NCI-H510A treated with DMSO at 0.1 percent for 48 hours (cell line): ENCODE measurements at places on chromosomes 3 and 15.

GRCh38 chr3:126025116-126025729, 56.2 kb downstream of the ROPN1B start:
- DNase-seq: no peak

DNA sequence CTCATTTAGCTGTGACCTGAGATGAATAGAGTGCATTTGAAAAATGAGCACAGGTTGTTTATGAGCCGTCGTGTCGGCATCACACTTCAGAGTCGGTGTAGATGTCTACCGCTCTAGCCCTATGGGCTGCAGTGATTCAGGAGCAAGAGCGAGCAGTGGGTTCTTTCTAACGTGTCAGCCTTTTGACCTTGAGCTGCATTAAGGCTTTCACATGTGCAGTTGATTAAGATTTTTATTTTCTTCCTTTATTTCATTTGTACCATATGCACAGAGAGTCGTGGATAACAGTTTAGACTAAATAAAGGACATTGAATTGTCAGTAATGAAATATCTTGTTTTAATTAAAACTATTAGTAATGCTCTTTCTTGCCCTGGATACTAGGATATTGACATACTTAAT, 368.2 kb downstream of the PTPRG start:
- no peak for DNase-seq

DNA sequence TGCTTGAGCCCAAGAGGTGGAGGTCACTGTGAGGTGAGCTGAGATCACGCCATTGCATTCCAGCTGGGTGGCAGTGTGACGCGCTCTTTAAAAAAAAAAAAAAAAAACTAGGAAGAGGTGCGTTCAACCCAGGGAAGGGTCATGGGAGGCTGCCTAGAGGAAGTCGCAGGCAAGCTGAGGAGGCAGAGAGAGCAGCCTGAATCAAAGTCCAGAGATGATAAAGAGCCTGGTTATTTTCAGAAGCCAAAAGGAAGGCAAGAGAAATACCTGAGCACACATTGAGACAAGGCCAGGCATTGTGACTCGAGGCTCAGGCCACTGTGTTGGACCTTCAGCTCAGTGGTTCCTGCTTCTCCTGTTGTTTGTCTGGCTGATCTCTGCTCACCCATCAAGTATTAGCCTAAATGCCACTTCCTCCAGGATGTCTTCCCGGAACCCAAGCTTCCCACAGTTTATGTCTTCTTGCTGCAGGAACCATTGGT, 16.1 kb upstream of the GCNT3 start:
- DNase-seq: no peak

- DNase-seq: no peak
Observed at GRCh38 chr3:170670504-170670903, 84.6 kb upstream of the SLC7A14 start.

DNA sequence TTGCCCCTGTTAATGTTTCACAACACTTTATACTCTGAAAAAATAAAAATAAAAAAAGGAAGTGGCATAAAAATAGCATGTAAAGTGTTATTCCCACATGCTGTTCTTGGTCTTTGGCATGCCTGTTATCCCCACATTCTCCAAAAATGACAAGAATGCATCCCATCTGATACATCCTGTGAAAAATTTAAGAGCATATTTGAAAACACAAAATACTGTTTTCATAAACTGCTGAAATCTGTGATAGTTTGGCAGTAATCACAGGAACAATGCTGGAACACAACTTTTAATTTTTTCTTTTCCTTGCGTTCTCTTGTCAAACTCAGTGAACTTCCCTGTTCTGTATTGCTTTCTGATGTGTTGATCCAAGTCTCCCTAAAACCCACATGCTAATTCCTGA, 288.8 kb downstream of the ROBO2 start:
- DNase-seq: no peak

DNA sequence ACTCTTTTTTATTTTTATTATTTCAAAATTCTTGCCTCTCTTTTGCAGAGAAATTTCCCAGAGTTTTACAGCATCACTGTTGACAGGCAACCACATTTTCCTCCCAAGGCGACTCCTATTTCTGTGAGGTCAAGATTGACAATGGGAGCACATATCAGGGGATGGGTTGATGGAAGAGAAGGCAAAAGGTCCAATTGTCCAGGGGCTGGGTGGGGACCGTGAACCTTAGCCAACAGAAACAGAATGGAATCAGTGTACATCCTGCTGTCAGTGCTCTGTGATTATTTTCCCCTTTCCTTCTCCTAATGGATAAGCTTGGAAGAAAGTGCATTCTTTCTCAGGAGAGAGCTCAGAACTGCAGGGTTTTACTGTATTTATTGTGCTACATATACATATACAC, 42.4 kb downstream of the CNTN6 start:
- DNase-seq: no peak

DNA sequence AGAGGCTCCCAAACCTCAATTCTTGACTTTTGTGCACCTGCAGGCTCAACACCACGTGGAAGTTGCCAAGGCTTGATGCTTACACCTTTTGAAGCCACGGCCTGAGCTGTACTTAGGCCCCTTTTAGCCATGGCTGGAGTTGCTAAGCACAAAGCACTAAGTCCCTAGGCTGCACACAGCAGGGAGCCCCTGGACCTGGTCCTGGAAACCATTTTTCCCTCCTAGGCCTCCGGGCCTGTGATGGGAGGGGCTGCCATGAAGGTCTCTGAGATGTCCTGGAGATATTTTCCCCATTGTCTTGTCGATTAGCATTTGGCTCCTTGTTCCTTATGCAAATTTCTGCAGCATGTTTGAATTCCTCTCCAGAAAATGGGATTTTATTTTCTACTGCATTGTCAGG, 247.1 kb upstream of the ARPP21 start:
- no peak for DNase-seq
